Ureter (tissue), 1 donor: ENCODE measurements at places on chromosomes 5 and 9.

GRCh38 chr5:14745188-14745563 lies 80.7 kb downstream of the OTULIN start:
- no peak for DNase-seq

DNA sequence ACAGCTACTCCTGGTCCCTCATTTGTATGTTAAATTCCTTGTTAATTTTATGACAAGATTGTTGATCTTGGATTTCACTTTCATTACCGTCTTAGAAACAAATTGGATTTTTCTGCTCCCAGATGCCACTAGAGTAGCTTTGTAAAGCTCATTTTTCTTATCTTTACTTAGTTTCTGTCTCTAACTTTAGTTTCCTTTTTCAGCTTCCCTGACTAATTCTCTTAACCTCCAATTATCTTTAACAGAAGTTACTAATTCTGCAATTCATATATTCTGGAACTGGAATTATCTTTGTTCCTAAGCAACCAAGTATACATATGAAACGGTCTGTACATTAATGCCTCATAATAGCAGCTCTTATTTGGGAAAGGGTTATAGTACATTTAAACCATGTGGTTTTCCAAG lies 16.7 kb downstream of the ITGA1 start:
- DNase-seq = no peak

DNA sequence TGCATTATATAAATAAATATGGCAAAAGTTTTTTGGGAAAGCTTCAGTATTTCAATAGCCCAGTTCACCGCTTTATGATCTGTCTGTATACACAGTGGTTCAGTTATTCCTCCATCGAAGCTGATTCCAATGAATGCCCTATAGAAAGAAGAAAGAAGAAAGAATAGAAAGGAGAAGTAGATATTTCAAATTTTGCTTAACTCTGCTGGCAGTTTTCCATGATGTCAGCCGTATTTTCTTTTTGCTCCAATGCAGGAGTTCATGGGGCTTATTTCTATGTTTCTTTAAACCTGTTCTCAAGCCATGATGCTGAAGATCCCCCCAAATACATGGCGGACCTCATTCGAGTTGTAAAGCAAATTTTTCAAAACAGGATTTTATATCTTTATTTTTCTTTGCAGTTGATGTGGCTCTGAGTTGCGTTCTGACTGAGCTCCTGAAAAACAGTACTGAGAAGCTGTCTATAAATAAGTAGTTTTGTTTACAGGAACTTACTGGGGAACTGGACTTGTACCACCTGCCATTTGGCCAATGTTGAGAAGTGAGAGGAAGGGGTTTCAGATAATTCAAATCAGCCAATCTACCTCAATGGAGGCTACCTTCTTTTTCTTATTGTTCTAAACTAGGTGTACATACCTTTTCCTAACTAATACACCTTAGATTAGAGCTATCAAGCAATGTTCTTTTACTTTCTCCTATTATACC lies 418.5 kb upstream of the MEF2C start:
- no peak for DNase-seq

DNA sequence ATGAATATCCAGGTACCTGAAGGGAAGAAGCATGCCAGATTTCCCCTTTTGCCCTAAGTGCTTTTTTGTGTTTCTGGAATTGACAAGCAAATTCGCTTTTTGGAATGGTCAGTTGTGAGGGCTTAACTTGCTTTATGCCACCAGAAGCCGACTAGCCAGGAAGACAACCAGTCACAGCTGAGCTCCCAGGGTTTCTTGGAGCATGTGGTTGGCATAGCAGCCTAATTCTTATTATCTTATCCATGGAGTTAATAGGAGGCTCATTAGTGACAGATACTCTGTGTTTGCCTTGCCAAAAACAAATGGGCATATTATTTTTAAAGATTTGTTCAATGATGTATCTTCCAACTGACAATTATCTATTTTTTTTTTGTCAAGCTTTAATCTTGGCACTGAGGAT lies 500.7 kb downstream of the PTPRD start:
- no peak for DNase-seq

DNA sequence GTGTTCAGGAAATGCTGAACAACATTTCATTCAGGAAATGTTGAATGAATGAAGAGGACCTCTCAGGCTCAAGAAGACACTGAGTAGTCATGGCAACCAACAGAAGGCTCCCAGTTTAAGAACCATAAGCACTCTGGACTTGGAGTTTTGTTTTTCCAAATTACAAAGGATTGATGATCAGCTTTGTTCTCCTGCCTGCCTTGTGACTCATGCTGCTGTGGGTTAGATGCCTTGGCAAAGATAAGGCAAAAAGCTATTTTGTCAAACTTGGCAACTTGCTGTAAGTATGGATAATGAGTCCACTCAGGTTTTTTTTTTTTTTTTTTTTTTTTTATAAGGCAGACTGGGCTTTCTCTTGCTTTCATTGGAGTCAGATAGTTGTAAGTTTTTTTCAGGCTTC lies 365.0 kb downstream of the TMEM232 start:
- no peak for DNase-seq

- peak; percentile 54 for DNase-seq
Measured at GRCh38 chr5:61599370-61600122, 267.5 kb downstream of the ZSWIM6 start.

DNA sequence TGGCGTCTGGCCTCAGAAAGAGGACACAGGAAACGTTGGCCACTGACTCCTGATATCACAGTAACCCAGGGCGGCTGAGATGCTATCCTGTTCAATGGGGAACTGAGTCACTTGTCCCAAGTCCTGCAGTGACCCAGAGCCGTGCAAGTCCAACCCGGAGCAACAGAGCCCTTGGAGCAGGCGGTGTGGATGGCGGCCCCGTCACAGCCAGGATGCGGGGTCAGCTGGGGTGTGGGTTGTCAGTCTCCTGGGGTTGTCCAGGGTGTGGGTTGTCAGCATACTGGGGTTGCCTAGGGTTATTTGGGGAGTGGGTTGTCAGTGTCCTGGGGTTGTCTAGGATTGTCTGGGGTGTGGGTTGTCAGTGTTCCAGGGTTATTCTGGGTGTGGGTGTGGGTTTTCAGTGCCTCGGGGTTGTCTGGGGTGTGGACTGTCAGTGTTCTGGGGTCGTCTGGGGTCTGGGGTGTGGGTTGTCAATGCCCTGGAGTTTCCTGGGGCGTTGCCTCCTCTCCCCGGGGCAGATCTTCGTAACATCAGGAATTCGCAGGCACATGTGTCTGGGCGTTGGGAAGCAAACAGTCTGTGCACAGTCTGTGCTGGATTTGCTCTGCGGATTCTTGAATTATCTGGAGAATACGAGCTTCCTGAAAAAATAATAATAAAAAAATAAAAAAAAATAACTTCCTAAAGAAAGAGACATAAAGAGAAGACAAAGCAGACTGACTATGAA lies 257.5 kb downstream of the PARP8 start:
- no peak for DNase-seq
